ENCODE measurements at places on chromosomes 4 and X.

DNA sequence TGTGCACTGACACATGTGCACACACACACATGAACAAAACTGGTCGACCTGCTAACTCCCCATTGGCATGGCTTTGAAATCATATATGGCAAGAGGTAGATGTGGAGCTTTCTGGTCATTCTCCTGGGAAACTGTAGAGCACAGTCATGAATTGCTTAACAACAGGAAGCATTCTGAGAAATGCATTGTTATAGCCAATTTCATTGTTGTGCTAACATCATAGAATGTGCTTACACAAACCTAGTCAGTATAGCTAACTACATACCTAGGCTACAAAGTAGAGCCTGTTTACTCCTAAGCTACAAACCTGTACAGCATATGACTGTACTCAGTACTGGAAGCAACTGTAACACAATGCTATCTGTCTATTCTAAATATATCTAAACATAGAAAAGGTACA, 134.2 kb upstream of the SH3RF1 start:
- DNase-seq = no peak

- DNase-seq = no peak
Measured at GRCh38 chr4:38166082-38166481, 205.9 kb downstream of the PTTG2 start.

GRCh38 chr4:41413670-41414411, 124.1 kb upstream of the LIMCH1 start:
- DNase-seq = no peak

- DNase-seq = no peak
Measured at GRCh38 chr4:181061787-181062186, 1181.4 kb upstream of the TENM3 start.

DNA sequence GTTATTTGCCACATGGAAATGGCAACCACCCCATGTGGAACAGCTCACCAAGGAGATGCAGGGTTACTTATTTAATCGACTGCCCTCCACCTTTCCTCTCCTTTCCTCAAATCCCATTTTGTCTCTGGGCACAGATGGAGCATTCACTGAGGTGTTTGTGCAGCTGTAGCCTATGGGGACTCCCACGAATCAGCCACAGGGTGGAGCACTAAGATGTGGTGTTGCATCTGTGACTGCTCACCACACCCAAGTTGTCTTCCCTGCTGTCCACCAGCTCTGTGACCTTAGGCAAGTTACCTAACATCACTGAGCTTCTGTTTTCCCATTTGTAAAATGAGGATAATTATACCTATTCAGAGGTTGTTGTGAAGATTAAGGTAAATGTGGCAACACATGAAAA, 252.4 kb upstream of the CPEB2 start:
- no peak for DNase-seq

DNA sequence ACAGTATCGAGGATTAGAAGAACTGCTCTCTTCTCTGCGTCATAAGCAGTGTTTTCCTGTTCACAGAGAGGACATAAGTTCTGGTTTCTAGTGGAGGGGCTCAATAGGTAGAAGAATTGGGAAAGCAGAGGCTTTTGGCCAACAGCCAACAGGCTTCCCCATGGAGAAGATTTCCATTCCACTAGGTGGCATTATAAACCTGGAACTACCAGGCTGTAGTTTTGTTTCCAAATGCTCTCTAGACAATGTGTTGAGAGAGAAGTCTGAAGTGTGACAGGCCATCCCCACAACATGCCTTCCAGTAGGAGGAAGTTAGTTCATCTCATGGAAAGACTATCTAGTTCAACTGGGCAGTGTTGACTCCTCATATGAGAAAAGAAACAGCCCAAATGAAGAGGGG, 63.8 kb upstream of the ANXA10 start:
- no peak for DNase-seq

GRCh38 chr4:55218041-55218440, 92.6 kb upstream of the KDR start:
- DNase-seq = no peak

DNA sequence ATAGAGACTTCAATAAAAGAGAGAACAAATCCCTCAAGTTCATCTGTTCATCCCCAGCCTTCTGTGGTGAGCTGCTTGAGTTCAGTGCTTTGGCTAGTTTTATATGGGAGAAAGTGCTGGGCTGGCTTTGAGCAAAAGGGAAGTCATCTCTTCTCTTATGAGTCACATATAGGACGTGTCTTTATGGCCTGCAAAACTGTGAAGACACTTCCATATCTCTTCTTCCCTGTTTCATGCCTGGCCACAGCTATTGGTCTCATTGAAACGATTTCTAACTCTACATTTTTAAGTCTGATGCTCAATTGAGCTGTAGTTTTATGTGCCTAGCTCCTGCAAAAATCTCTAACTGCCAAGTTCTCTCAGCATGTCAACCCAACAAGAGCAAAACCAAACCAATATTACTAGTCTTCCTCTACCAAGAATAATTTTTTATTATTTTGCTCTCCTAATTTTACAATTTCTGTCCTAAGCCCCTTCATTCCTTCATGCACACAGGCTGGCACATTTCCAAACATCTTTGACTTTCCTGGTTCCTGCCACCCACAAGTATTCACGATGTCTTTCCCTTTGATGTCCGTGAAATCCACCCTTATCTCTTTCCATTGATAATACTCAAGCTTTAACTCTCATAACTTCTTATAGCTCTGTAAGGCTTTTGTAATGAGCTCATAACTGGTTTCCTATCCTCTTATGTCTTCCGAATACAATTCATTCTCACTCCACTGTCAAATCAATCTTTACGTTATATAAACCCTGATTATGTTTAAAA, 165.3 kb downstream of the BTC start:
- no peak for DNase-seq

DNA sequence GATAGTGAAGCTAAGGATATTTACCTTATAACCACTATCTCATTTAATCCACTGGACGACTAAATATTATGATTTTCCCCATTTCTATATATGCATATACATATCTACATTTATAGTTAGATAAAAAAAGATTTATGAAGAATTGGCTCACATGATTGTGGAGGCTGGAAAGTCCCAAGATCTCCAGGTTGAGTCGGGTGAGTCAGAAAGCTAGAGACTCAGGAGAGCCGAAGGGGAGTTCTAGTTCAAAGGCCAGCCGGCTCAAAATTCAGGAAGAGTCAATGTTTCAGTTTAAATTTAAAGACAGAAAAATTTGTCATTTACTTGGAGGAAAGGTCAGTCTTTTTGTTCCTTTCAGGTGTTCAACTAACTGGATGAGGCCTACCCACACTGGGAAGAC, 158.2 kb upstream of the CPEB2 start:
- DNase-seq = no peak

GRCh38 chr4:1808396-1808795, 15.3 kb downstream of the FGFR3 start:
- DNase-seq = no peak

GRCh38 chr4:58602731-58603359, 1492.7 kb upstream of the IGFBP7 start:
- no peak for DNase-seq

GRCh38 chrX:53211391-53211978, 13.5 kb downstream of the KDM5C start:
- DNase-seq = no peak

GRCh38 chr4:137749466-137749865, 217.2 kb upstream of the PCDH18 start:
- no peak for DNase-seq

- no peak for DNase-seq
Measured at GRCh38 chr4:100149190-100149589, 41.1 kb downstream of the DDIT4L start.

DNA sequence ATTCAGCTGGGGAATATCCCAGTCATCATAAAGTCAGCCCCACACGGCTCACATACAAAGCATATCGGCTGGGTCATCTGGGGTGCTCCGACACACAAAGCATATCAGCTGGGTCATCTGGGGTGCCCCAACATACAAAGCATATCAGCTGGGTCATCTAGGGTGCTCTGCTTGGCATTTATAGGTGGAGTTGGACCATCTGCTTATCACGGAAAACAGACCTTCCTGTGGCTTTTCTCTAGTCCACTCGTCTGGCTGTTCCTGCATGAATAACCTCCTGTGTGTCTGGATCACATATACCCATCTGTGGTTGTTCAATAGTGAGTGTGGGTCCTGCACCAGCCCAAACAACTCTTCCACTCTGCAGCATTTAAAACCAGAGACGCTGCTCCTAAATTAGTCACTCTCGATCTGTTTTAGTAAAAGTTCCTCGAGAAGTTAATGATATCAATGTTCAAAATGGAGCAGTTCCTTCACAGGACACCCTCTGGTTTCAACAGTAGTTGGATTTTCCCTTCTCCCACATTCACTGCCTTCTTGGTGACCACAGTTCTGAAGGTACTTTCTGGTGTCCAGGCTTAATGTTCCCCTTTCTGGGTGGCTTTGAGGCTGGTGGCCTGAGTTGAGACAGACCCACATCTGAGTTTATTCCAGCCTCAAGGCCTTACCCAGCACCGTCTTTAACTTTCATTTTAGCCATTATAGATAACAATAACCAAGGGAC, 70.0 kb upstream of the FRG1 start:
- DNase-seq = no peak

GRCh38 chrX:40169193-40170101, 71.7 kb upstream of the BCOR start:
- DNase-seq = no peak

DNA sequence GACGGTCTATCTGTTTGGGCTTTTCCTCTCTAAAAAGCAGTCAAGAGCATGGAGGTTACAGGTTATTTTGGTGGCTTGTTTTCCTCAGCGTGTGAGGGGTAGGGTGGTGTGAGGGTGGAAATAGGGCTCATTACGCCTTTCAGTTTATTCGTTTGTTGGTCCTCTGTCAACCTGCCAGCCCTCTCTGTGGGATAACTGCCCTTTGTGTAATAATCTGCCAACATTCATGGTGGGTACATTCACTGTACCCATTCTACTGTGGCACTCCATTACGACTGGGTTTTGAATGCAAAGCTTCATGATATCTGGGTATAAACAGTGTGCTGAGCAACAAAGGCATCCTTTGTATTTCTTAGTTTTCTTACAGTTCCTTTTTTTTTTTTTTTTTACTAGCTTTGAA, 136.4 kb downstream of the ADGRL3 start:
- DNase-seq = no peak

DNA sequence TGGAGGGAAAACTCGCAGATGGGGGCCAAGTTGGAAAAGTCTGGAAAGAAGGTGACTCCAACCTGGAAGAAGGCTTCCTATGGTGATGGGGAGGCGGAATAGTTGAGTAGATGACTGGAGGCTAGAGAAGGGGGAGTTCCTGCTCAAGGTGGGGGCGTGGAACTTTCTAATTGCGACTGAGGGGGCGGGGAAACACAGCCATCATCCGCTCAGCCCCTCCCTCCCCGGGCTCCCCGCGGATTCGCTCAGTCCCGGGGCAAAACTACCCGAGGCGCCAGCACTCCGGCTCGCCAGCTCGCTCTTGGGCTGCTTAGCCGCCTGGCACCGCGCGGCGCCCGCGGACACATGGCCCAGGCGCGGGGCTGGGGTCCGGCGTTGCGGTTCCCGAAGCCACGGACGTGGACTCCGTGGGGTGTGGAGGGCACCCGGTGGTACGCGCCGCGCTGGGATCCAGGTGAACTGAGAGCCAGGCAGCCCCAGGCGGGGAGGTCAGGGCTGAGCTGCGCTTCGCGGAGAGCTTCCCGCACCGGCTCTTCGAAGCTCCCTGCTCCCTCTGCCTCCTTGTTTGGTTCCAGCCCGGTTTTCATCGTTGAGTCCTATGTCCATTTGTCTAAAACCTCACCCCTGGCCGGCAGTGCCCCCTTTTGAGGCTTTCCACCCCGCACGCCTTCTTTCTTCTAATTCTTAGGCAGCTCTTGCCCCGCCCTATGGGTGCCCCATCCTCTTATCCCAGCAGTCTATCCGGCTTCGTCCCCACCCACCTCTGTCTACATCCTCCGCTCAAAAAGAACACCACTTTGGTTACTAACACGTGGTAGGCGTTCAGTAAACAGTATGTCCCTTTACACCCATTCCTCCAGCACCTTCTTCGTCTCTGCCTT, 38.9 kb downstream of the STARD8 start:
- DNase-seq = no peak

DNA sequence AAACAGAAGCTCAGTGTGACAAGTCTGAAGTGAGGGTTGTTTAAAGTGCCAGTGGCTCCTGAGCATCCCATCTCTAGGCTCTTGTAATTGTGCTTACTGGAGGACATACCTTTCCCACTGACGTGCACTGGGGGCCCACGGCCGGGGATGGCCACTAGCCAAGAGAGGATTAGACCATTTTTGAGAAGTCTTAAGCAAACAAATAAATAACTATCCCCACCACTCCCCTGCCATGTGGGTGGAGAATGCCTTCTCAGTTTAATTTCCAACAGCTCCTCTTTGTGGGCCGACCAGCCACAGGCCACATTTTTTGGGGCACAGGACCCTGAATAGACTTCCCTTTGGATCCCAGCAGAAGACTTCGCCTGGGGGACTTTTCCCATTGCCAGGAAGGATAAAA, 125.0 kb upstream of the MSX1 start:
- no peak for DNase-seq

- no peak for DNase-seq
Measured at GRCh38 chrX:50920132-50920531, 9.6 kb downstream of the BMP15 start.

DNA sequence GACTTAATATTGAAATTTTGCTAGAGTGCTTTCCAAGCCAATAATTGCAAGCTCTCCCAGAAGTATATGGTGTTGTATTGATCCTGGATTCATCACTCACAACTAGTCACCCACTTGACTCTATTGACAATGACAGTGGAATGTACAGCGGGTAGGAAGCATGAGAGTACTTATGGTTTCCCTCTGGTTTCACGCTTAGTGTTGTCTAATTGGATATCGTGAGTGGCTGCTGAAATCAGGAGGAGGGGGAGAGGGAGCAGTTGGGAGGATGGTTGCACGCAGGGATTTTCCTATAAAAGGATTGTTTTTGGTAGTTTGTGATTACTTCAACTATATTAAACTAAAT, 1819.5 kb upstream of the TENM3 start:
- DNase-seq = no peak

DNA sequence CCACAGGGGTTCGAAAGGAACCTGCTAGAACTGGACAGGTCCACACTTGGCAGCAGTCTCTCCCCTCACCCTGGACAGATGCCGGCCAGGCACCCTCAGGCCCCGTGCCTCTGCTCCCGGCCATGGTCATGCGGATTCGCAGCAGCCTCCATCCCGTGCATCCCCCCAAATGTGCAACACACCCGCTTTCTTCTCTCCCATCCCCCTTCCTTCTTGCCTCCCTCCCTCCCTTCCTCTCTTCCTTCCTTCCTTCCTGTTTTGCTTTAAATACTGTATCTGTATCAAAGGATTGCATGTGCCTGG, 35.0 kb upstream of the HMX1 start:
- no peak for DNase-seq

DNA sequence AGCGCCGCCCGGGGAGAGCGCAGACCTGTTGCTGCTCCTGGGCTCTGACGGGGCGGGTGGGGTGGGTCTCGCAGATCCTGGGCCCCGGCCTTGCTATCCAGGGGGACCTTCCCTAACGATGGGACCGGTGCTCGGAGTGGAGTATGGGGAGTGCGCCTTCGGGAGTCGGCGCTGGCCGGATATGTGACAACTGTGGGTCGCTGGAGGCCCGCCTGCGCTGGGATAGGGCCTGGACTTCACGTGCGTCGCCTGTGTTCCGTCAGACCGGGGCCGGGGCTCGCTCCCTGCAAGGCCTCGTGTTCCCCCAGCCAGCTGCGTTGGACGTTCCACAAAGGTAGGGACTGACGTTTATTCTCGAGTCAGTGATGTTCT, 1.3 kb downstream of the TBL1X start:
- no peak for DNase-seq

GRCh38 chr4:119321921-119322687, at the start of gene FABP2:
Gene FABP2 (minus strand): TSS chr4:119322138. CDS start chr4:119322102, 36 bp downstream.
- DNase-seq = no peak

- DNase-seq = no peak
Measured at GRCh38 chr4:154731756-154732155, 12.0 kb upstream of the LRAT start.

GRCh38 chrX:22056235-22056634, 24.1 kb downstream of the PHEX start:
- DNase-seq = no peak
